SW 1271 (cell line): ENCODE measurements at places on chromosomes 11 and 22.

DNA sequence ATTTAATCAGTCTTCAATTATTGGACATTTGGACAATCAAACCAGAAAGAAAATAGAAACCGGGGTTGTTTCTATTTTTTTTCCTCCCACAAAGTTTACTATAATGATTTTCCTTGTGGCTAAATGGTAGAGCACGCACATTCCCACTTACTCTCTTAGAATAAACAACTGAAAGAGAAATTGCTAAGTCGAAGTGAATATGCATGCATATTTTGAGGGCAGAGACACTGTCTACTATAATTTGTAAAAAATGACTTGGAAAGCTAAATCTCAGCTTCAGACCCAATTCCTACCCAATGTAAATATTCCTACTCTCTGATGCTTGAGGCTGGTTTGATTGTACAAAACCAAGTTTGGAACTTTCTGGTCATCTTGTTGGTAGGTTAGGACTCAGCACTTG, 66.7 kb upstream of the PAX6 start:
- DNase-seq: no peak

DNA sequence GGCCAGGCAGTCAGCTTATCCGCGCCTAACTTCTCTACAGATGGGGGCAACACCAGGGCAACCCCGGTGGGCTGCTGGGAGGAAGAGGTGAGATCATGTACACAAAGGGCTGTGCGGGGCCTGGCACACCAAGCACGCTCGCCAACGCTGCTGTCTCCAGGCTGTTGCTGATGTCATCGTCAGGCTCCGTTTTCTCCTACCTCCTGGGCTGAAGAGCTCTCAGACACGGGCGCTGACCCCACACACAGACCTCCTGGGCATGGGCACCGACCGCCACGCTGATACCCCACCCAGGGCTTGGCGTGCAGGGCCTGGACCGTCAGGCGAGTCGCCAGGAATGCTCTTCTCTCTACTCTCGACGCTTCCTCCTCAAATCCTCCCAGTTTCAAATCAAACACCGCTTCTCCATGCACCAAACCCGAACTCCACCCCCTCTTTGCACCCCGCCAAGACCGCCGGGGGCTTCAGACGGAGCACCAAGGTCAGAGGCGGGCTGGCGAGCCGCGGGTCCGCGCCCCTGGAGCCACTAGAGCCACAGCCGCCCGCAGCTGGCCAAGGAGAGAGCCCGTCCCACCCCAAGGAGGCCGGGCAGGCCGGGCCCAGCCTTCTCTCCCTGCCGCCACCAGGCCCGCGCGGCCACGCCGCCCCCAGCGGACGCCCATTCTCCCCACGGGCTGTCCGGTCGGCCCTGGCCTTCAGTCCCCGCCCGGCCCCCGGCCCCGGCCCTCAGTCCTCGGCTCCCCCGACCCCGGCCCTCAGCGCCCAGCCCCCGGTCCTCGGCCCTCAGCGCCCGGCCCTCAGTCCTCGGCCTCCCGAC, 772 bp downstream of the SBF1 start:
- no peak for DNase-seq

DNA sequence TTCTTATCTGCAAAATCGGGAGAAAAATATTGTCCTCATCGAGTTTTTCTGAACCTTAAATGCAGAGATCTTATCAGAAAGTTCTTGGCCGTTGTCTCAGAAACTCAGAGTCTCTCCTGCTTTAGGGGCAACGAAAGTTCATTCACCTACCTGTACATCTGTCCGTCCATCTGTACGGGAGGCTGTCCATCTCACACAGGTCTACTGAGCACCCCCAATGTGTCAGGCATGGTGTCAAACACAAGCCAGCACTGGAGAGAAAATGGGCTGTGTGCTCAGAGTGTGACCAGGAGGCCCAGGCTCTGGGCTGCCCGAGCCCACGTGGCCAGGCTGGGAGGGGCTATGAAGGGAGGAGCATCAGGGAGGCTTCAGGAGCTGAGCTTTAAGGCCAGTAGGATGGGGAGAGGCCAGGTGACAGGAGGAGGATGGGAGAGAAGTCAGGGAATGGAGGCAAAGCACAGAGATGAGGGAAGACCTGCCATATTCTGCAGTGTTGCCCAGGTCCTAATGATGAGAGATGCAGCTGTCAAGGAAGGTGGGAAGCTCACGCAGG, 62.4 kb upstream of the MYEOV start:
- DNase-seq: no peak

DNA sequence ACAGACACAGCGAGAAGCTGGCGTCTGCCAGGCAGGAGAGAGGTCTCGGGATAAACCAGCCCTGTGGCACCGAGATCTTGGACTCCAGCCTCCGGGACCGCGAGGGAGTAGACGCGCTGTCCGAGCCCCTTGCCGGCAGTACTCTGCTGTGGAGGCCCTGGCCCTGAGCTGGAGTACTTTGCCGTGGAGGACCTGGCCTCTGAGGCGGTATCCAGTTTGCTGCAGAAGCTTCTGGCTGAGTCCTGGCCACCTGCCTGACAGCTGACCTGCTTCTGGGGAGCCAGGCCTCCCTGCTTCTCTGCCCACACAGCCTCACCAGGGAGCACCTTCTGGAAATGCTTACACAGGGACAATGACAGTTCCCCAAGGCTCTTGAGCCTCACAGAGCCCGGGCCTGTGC, 31.6 kb upstream of the CARS1 start:
- DNase-seq: no peak

GRCh38 chr11:61868571-61869428, 22.5 kb downstream of the FADS3 start:
- no peak for DNase-seq

DNA sequence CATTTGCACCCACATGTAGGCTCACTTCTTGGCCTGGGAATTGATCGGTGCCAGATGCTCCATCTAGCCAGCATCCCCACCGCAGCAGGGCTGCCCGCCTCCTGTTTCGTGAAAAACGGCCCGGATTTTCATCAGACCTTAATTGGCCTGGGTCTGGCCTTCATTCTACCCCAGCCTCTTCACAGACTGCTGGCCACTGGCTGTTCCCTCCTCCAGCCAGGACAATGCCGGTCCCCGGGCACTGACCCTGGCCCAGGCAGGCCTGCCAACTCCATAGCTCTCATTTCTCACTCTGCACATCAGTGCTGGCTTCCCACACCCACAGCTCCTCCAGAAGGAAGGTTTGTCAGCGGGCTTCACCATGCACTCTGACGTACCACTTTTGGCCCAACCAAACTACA, 27.9 kb downstream of the TIMP3 start:
- no peak for DNase-seq

DNA sequence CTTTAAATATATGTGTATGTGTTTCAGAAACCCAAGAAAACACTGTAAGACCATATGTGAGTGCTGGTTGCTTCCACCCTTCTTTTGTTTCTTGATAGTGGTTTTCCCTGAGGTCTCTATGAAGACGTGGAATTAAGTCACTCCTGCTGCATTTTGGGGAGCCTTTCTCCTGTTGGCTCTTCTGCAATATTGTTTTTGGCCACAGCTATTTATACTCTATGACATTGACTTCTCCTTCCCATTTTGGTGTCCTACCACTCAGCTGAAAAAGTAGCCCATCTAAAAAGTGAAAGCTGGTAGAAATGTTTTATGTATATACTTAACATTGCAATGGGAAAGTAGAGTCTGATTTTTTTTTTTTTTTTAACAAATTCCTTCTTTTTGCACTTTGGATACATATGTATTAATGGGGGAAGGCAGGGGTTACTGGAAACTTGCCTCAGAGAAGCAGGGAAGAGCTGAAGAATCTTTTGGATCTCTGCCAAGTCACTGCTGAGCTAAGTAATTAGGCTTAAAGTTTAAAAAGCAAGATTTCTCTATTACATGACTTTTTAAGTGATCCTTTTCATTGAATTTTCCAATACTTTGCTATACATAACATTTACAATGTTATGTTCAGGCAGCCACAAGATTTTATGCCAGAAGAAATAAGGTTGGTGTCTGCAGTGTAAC, 1.8 kb downstream of the TTC17 start:
- no peak for DNase-seq

- DNase-seq: no peak
These were observed 18.8 kb upstream of the CLNS1A start for GRCh38 chr11:77656362-77656761.

- no peak for DNase-seq
These were observed 24.1 kb upstream of the CCDC188 start for GRCh38 chr22:20174785-20175596.

DNA sequence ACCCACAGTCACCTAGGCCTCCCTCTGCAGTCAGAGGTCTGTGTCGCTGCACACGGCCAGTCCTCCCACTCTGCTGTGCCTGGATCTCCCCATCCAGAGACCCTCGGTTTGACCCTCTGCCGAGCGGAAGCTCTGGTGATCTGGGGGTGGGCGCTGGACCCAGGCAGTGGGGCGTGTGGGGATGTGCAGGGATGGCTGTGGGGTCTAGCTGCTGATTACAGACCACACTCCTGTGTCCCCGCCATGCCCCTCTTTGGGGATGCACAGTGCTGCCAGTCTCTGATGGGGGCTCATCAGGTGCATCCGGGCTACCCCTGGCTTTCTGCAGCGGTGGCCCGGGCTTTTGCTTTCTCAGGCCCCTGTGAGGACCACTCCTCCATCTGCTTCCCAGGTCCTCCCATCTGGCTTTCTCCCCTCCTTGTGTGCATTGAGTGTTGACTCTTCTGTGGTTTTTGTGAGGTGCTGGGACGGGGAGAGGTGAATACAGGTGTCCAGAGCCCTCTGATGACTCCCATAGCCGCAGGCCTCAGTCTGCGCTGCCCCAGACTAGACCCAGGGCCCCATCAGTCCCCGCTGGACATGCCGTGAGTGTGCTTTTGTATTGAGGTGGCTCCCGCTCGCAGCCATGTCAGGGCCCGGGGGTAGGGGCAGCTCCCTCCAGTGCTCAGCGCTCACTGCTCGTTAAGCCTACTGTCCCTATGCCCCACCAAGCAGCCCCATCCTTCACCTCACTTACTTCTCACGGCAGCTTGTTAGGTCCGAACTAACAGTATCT, 251.6 kb downstream of the TBC1D22A start:
- DNase-seq: no peak

GRCh38 chr11:117713538-117713991, 83.5 kb downstream of the DSCAML1 start:
- no peak for DNase-seq

DNA sequence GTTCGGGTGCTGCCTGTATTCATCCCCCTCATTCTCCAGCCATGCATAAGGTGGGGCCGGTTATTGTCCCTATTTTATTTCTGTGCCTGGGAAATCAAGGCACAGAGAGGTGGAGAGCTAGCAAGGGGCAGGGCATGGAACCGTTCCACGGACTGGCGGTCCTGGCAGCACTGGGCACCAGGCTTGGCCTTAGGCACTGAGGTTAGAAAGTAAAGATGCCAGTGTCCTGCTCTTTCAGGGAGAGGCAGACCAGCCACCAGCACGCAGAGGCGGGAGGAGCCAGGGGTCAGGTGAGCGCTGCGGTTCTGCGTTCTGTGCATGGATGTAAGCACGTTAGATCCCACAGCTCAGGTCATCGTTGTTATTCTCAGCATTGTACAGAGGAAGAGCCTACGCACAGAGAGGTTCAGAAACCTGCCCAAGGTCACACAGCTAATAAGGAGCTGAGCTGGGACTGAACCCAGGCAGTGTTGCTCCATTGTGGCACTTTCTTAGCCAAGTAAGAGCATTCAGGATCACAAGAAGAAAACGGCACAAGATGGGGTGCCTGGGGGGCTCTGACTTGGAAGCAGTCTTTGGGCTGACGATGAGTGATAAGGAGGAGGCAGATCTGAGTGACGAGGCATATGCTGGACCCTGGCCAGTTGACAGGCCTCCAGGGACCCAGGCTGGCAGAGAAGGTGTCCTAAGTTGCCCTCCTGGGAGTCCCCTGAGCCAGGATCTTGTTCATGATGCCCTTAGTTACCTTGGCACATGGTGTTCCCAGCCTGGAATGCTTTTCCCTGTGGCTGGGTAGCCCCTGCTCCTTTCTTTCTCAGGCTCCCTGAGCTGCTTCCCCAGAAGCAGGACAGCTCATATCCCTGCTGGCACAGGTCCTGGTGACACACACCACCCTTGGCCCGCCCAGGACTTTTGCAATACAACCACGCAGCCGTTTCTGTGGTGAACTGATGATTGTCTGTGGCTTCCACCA, 41.1 kb downstream of the OSBPL5 start:
- DNase-seq: peak; percentile 88

GRCh38 chr22:25572708-25573171, 8.3 kb downstream of the GRK3 start:
- no peak for DNase-seq

DNA sequence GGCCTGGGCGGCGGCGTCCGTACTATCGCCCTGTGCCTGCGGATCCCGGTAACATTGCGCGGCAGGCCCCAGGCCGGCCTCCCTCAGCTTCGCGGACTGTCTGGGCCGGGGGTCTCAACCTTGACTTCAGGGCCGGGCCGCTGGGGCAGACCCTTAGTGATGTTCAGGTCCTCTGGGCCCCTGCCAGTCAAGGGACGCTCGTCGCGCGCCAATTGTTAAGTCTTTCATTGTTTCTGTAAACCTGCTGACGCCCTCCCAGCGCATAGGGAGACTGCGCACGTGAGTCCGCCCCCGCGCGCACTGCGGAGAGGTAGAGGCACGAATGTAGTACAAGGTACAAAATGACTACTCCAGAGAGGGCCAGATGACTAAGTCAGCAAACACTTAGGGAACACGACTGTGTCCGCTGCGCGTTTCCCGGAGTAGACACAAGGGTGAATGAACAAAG, 451 bp upstream of the HDHD5 start:
- DNase-seq: no peak

DNA sequence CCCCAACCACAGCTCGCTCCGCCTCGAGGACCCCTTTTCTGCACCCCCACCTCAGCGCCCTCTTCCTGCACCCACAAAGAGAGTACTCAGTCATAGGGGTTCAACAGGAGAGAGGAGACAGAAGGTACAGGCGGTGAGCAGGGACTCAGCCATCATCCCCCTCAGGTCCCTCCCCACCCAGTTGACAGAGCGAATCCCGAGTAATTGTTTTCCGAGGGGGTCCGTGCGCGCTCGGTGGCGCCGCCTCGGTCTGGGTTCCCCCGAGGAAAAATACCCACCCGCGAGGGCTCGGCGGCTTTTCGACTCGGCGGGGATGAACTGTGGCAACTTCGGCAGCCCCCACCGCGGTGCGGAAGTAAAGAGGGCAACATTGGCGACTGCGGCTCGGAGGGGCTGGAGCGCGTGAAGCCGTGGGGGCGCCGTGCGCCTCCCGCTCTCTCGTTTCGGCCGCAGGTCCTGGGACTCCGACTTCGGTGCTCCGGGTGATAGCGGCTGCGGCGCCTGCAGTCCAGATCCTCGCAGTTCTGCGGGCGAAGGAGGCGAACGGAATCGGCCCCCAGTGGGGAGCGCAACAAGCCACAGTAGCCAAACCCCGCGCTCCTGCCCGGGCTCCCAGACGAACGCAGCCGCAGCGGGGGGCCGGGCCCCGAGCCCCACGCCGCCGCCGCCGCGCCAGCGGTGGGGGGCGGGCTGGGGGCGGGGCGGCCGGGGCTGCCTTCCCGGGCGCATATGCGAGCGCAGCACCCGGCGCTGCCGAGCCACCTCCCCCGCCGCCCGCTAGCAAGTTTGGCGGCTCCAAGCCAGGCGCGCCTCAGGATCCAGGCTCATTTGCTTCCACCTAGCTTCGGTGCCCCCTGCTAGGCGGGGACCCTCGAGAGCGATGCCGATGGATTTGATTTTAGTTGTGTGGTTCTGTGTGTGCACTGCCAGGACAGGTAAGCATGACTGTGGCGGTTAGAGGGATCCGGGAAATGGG, at the start of gene NELL1:
Gene NELL1, plus strand, starts transcription at position 743 of the 976 bp plus-strand sequence.
- DNase-seq: no peak

GRCh38 chr11:134939905-134940304, 527.9 kb upstream of the B3GAT1 start:
- no peak for DNase-seq
